Caki2 (cell line): ENCODE measurements at places on chromosomes 7 and 10. TPM values are rescaled to one million over a fixed set of nuclear protein-coding genes. Genes with fewer than 3 reads are reported as not detected.

SEPTIN14 gene
- total RNA-seq = not detected in 2 replicates

HKDC1 gene
- 52.3 and 68.0 TPM in 2 replicates for total RNA-seq

OIT3 gene
- total RNA-seq = not detected in 2 replicates

TWIST1 gene
- total RNA-seq = not detected in 2 replicates

UNCX gene
- total RNA-seq = not detected in 2 replicates

SP8 gene
- 1.1 and 1.4 TPM in 2 replicates for total RNA-seq

LRRC4 gene
- not detected in 2 replicates for total RNA-seq

MYH16 gene
- 0.09 and 0.24 TPM in 2 replicates for total RNA-seq

DENND2A gene
- 0.34 and 0.75 TPM in 2 replicates for total RNA-seq

H2BK1 gene
- not detected in 2 replicates for total RNA-seq

NUTM2D gene
- 2.1 and 3.2 TPM in 2 replicates for total RNA-seq

ELAPOR2 gene
- 0.98 TPM in 1 of 2 replicates, not detected in the other for total RNA-seq

PNLIP gene
- not detected in 2 replicates for total RNA-seq

LRMDA gene
- total RNA-seq = 18.7 and 20.3 TPM in 2 replicates

SYCE1 gene
- total RNA-seq = not detected in 2 replicates

PIK3CG gene
- total RNA-seq = not detected in 2 replicates

BLNK gene
- not detected in 2 replicates for total RNA-seq

CHST15 gene
- total RNA-seq = 17.9 and 27.1 TPM in 2 replicates

PTF1A gene
- not detected in 2 replicates for total RNA-seq

STEAP1B gene
- total RNA-seq = not detected in 2 replicates

SEC61A2 gene
- 12.2 and 13.6 TPM in 2 replicates for total RNA-seq

SLC29A3 gene
- total RNA-seq = 0.41 and 3.9 TPM in 2 replicates

PLAC9 gene
- not detected in 2 replicates for total RNA-seq

ADIRF gene
- not detected in 2 replicates for total RNA-seq

TRPV6 gene
- not detected in 2 replicates for total RNA-seq

GIMAP6 gene
- not detected in 2 replicates for total RNA-seq

TPST1 gene
- total RNA-seq = 53.2 and 59.9 TPM in 2 replicates

HYAL4 gene
- total RNA-seq = not detected in 2 replicates

MSMB gene
- not detected in 2 replicates for total RNA-seq

GDF10 gene
- total RNA-seq = not detected in 2 replicates

ENTPD1 gene
- total RNA-seq = 0.03 TPM in 1 of 2 replicates, not detected in the other
